ENCODE measurements at places on chromosomes 5 and 9.

GRCh38 chr9:93022066-93022465 is 36.4 kb upstream of the SUSD3 start:
- DNase-seq: no peak

- no peak for DNase-seq
These were observed 105.7 kb upstream of the KLF9 start for GRCh38 chr9:70519912-70520724.

DNA sequence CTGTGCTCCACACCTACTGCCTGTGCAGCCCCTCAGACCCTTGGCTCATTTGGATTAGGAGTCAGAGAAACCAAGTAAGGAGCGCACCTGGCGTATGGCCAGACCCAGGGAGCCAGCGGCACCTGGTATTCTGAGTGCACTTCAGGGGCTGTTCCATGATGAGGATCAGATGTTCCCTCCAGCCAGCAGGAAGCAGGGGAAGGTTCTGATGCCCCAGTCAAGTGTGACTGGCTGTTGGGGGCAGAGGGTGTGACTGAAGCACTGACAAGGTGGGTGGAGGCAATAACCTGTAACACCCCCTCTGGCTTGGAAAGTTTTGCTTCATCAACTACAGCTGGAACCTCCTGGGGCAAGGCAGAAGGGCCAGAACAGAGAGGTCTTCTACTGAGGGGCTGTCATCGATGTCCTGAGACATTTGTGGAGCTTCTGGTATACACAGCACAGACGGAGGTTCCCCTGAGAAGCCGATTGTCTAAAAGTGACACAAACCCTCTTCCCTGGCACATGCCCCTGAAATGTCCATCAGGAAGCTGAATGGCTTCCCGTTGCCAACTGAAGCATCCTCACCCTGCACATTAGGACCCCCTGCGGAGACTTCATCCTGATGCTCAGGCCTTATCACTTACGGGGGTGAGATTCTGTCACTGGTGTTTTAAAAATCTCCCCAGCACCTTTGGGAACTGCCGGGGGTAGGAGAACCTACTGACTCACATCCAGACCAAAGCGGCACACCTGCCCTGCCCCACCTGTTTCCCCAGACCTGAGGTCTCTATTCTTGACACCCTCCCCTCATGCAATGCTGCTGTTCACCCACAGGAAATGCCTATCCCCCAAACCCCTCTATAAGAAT is 21.1 kb downstream of the TRAF1 start:
- no peak for DNase-seq

GRCh38 chr5:143613329-143613728 is 198.6 kb upstream of the HMHB1 start:
- DNase-seq: no peak

DNA sequence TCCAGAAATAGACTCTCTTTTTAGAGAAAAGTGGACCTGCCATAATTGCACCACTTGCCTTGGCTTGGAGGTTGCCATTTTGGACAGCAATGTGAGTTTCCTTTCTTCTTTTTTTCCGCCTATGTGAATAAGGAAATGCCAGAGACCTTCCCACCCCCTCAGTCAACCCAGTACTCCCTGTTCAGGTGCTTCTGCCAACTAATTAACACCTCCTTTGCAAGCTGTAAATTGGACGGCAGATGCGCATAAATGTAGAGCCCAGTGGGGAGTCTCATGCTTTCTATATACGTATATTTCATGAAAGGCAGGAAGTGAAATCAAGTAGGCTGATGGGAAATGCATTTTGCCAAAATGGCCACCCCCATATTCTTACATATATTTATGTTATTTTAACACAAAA is 269.8 kb upstream of the RFX3 start:
- DNase-seq: no peak

Data from liver (tissue), 10 donors.